ENCODE measurements at places on chromosomes 12 and 14. TPM values are rescaled to one million over a fixed set of nuclear protein-coding genes. Genes with fewer than 3 reads are reported as not detected.

Gene KIF5A
- total RNA-seq = not detected

Gene TAS2R43
- total RNA-seq = not detected

Gene RASSF8
- total RNA-seq = 80.3 TPM

Gene GPD1
- 221 TPM for total RNA-seq

Gene RIC8B
- 5.8 TPM for total RNA-seq

Gene JDP2
- 37.2 TPM for total RNA-seq

Gene IFI27L1
- 8.2 TPM for total RNA-seq

Gene PCK2
- 3.0 TPM for total RNA-seq

- DNase-seq = peak; percentile 44
These were observed 1.2 kb downstream of the NOVA1 start for GRCh38 chr14:26596543-26597061.

DNA sequence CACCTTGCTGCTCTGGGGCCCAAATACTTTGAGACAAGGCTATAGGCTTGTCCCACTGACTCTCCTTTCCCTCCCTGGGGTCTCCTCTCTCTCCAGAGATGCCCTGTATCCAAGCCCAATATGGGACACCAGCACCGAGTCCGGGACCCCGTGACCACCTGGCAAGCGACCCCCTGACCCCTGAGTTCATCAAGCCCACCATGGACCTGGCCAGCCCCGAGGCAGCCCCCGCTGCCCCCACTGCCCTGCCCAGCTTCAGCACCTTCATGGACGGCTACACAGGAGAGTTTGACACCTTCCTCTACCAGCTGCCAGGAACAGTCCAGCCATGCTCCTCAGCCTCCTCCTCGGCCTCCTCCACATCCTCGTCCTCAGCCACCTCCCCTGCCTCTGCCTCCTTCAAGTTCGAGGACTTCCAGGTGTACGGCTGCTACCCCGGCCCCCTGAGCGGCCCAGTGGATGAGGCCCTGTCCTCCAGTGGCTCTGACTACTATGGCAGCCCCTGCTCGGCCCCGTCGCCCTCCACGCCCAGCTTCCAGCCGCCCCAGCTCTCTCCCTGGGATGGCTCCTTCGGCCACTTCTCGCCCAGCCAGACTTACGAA, 3.1 kb downstream of the NR4A1 start:
- DNase-seq = no peak

GRCh38 chr12:61504396-61505080, 755.7 kb upstream of the USP15 start:
- no peak for DNase-seq

- no peak for DNase-seq
These were observed 111.0 kb downstream of the BEGAIN start for GRCh38 chr14:100476012-100476822.

- peak; percentile 74 for DNase-seq
These were observed 82.4 kb downstream of the PPM1A start for GRCh38 chr14:60331201-60332045.

DNA sequence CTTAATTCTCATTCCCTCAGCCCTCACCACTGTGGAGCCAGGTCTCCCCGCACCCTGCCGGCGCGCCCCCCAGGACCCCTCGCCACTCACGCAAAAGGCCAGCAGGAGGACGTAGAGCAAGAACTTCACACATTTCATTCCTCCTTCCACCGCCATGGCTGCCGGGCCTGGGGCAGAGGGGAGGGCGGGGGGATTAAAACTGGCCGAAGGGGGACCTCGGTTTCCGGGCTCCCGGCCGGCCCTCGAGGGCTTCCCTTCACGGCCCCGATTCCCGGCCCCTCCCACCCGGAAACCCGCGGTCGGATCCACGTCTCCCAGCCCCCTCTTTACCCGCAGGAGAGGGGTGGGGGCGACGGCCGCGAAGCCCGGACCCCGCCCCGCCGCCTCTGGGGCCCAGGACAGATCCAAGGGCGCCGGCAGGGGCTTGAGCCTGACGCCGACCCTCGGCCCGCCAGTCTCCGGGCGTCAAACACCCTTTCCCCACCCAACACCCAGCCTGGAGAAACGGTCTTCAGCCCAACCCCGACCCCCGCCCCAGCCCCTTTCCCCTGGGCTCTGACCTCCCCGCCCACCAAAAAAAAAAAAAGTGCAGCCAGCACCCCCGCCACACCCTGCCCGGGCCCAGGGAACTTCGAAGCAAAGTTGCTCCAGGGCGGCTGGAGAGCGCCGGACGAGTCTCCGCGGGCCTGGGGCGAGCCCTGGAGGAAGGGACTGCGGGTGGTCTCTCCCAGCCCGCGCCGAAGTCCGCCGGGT, 447 bp downstream of the CD63 start:
- DNase-seq = peak; percentile 85

- DNase-seq = peak; percentile 58
These were observed 2.1 kb upstream of the TEDC1 start for GRCh38 chr14:105488781-105489541.

- DNase-seq = peak; percentile 81
These were observed 13.6 kb upstream of the FOXJ2 start for GRCh38 chr12:8018666-8019581.

GRCh38 chr12:442235-442884, 17.4 kb upstream of the B4GALNT3 start:
- no peak for DNase-seq

DNA sequence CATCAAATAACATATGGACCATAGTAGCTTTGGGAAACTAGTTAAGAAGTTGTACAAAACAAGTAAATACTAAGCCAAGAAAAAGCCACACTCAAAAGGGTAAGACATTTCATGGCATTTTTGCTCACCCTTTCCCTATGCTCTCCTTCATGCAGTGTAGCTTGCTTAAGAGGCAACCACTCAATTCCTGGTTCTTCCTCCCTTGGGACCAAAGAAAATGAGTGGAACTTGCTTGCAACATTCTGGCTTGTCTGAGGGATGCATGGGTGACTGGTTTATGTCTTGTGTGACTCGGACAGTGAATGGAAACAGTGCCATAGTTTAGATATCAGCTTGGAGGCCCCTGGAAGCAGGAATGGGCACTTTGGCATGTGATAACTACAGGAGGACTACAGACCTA, 252.0 kb upstream of the ARID2 start:
- no peak for DNase-seq

GRCh38 chr12:26614011-26614616, 218.9 kb downstream of the ITPR2 start:
- no peak for DNase-seq

GRCh38 chr14:66509874-66510273, 1.9 kb downstream of the GPHN start:
- no peak for DNase-seq

DNA sequence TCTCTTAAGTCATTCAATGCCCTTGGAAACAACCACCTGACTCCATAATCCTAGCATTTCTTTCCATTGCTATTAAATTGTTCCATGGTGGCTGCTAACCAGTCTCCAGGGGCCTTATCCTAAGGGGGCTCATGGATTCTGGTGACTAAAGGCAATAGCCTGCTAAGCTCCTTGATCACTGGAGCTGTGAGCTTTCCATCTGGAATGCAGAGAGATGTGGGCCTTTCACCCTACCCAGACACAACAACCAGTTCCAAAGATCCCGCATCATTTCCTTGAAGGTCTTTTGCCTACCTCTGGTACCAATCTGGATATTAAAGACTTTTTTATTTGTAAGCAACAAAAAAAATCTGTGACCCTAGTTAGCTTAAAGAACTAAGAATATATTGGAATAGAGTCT, 32.9 kb downstream of the NDUFA12 start:
- no peak for DNase-seq

DNA sequence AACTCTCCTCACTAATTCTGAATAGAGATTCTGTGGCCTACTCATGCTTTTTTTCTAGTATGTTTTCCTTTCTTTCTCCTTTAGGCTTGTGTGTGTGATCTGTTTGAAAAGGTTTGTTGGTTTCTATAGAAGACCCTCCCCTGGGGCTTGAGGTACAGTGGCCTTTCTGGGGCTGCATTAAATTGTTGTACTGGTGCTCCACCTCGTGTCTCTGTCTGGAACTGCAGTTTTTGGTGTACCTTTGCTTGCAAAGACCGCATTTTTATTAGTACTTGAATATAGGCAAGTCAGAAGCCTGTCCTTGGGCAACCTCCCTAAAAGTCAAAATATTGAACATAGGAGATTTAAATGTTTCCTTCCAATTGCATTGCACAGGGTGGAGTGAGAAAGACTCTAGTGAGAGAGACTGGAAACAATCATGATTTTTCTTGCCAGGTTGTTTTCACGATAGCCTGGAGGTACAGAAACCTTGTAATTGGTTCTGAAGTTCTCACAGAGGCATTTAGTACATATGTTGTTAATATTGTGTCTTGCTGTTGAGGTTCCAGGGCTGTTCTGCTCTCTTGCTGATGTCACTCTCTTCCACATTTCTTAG, 39.0 kb downstream of the SLCO1B1 start:
- DNase-seq = no peak

DNA sequence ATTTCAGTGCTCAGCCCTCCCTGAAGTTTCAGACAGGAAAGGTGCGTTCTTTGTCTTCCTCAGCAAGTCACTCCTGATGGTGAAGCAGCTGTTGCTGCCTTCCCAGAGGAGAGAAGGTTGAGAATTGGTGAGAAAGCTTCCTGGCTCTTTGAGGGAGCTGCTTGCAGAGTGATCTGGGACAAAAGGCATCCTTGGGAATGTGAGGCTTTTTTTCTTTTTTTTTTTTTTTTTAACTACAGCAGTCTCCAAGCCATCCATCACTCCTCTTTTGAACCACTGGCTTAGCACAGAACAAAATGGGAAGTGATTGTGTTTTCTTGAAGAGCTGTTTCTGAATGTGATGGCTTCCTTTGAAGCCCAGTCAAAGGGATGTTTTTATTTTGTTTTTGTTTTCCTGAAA, 120.4 kb upstream of the LRIG3 start:
- no peak for DNase-seq

GRCh38 chr12:119288576-119288975, 46.0 kb upstream of the CCDC60 start:
- DNase-seq = no peak

DNA sequence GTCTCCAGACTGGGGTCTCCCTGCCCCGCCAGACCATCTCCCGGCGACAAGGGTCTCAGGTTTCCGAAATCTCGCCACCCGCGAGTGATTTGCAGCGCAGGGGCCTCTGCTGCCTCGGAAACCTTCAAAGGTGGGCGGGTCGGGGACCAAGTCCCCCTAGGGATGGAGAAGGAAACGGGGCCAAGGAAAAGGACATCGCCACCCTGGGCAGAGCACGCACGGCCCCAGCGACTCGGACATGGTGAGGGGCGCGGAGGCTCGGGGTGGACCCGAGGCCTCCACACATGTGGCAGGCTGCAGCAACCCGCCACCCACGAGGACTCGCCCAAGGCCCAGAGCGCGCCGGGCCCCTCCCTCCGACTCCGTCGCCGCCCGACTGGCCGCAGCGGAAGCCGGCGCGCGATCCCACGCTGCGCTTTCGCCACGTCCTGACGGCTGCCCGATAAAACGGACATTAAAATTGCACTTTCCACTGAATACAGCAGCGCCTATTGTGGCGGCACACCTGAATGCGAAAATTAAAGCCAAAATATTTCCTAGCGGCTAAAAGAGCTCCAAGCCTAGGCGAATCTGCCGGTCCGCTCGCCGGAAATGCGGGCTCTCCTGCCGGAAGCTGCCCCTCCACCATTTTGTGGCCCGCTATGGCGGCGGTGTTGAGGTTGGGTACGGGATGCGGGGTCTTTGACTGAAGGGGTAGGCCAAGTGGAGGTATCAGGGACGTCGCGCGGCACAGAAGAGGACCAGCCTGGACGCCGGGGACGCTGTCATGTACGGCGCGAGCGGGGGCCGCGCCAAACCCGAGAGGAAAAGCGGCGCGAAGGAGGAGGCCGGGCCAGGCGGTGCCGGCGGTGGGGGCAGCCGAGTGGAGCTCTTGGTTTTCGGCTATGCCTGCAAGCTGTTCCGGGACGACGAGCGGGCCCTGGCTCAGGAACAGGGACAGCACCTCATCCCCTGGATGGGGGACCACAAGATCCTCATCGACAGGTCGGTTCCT, at the start of gene SFSWAP:
TSS of gene SFSWAP (plus strand) at position 627 of the 994 bp plus-strand sequence. CDS start at position 767, 140 bp downstream.
- DNase-seq = peak; percentile 82

DNA sequence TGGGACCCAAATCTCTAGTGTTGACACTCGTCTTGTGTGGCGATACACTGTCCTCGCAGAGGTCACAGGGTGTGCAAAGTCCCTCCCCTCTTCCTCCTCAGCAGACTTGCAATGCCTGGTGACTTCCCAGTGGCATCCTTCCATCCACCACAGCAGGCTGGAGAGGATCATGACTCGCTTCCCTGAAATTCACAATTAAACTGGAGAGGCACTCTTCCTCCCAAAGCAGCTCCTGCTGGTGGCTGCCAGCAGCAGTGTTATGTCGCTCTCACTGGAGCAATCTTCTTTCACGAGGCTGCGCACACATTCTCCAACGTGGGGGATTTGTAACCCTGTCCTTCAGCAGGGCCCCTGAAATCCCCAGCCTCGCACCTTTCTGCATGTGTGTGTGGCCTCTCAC, 145.2 kb upstream of the TMCC3 start:
- DNase-seq = no peak

All from psoas muscle (tissue), 8 donors.